ENCODE measurements at places on chromosomes 6 and 20.

GRCh38 chr20:17935186-17935585, 33.4 kb downstream of the SNX5 start:
- no peak for DNase-seq

GRCh38 chr6:78952362-78952761, 85.0 kb downstream of the IRAK1BP1 start:
- no peak for DNase-seq

DNA sequence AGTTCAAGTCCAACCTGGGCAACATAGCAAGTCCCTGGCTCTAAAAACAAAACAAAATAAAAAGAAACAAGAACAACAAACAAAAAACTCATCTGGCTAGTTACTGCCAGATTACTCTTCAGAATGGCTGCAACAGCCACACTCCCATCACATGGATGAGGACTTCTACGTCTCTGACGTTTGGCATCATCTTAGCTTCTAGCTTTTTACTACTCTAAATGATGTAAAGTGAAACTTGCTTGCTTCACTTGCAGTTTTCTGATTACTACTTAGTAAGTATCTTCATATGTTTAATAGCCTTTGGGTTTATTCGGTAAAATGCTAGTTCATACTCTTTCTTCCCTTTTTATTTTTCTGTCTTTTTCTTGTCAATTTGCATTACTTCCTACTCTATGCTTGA, 161.1 kb upstream of the CARMIL1 start:
- DNase-seq, result no peak

DNA sequence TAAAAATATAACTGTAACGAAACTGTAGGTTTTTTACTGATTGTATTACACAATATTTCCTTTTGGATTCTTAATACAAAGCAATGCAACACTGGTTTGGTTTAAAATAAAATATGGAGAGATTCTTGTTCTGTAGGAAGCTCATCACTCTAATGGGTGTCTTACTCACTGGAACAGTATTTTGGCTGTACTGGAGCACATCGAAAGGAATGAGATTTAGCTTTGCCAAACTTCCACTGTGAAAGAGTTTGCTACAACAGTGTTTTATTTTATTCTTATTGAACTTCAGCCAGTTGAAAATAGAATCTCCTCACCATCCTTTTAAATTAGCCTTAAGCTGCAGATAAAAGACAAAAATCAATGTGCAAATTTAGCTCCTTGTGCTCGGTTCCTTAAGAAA, 230.7 kb upstream of the QKI start:
- no peak for DNase-seq

DNA sequence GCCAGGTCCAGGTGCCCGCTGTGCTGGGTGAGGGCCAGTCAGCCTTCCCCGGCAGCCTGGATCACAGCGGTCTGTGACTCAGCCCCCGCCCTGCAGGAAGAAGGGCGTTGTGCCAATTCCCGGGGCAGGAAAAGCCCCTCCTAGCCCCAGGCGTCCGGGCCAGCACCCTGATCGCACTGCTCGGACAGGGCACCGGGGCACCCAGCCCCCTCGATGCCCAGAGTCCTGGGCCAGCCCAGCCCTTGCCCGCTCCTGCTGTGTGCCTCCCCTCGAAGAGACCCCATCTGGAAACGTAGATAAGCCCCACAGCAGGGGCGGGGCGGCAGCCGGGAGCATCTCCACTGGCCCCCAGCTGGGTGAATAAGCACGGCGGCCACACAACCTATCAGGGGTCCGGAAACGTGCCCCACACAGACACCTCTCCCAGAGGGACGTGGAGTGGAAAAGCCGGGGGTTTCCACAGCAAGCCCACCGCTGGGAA, 9.9 kb downstream of the LAMA5 start:
- DNase-seq, result no peak

GRCh38 chr6:162576016-162576415, 151.6 kb downstream of the PRKN start:
- no peak for DNase-seq

GRCh38 chr6:65289491-65289890, 417.5 kb downstream of the EYS start:
- DNase-seq, result no peak

GRCh38 chr20:51613580-51613979, 71.1 kb upstream of the NFATC2 start:
- no peak for DNase-seq

DNA sequence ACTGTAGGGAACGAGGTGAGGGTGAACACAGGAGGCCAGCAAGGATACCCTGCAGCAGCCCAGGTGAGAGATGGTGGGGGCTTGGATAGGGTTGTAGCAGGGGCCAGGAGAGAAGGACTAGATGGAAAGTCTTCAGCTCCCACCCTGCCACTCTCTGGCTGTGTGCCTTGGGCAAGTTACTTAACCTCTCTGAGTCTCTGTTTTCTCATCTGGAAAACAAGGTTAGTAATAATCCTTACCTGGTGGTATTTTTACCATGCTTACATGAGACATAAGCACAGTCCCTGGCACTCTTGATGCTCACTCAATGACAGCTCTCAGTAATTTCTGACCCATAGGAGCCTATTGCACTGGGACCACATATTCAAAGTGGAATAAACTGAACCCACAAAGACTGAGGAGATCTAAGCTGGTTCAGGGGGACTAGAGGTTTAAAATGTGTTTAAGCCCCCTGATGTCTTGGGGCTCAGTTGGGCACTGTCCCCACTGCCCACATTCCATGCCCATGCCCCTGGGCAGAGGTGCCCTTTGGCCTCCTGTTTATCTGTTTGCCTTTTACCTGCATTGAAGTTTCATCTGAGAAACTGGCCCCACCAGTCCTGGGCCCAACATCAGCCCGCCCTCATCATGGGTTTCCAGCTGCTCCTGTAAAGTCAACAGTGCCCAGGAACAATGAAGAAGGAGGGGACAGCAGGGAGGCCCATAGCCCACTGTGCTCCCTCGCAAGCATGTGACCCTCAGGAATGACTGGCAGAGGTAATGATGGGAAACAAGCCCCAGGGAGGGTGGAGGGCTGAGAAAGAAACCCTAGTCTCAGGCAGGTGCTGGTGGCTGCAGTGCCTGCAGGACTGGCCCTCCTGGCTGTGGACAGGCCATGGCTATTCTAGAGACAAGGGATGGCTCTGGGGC, 104.0 kb downstream of the VEGFA start:
- DNase-seq, result no peak

DNA sequence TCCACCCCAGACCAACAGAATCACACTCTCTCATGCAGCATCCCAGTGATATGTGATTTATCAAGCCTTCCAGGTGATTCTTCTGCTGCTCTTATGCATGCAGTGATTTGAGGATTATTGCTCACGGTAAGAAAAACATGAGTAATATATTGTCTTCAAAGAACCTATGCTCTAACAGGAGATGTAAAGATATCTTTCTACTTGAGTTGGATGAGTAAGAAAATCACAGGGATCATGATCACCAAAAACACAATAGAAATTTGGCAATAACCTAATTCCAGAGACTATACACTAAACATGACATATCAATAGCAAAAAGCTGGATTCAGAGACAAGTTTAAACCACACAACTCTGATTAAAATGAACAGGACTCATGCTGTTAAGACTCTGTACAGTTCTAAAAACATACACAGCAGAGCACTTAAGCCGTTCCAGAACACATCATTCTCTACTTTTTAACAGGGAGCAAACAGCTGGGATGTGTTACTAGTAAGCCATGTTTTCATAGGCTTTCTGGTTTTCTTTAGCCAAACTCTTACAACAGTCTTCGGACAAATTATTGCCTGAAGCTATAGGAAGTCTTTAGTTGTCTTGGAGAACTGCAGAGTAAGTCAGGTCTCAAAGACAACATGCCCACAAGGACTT, 568.6 kb downstream of the HAO1 start:
- no peak for DNase-seq

DNA sequence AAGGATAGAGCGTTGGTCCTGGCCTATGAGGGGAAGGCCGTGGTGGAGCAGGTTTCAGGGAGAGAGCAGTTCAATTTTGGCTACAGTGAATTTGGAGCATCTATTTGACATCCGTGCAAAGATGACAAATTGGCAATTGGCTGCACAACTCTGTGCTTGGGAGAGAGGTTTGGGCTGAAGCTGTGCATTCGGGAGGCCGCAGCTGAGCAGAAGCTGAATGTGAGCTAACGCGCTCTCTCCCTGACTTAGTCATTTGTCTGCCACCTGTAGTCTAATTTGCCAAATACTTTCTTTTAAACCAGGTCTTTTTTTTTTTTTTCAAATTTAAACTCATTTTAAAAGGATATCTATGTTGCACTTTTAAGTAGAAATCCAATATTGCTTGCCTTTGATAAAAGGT, 78.8 kb downstream of the PHACTR3 start:
- DNase-seq, result no peak

DNA sequence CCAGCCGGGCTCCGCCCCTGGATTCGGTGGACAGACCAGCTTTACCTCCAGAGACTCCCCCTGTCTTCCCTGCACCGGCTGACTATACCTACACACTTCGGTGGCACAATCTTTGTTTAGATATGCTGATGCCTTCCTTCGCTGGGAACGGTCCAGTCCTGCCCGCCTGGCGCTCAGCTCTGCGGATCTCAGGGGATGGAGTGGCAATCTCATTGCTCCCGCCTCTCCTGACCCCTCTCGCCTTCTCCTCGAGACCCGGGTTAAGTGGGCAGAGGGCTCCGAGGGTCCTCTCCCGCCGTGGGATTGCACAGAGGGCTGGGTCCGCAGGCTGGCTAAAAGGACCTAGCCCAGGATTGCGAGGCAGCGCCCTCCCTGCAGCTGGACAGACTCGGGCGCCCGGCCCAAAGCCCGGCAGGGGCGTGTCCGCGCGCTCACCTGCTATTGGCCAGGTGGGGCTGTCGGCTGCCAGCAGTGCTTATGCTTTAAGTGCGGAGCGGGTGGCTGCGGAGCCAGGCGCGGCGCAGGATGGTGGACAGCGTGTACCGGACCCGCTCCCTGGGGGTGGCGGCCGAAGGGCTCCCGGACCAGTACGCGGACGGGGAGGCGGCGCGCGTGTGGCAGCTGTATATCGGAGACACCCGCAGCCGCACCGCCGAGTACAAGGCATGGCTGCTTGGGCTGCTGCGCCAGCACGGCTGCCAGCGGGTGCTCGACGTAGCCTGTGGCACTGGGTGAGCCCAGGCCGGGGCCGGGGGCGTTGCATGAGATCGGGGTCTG, at the start of gene GNMT:
GNMT (plus strand) TSS at position 512 of the 777 bp plus-strand sequence; CDS start at position 526, 14 bp downstream.
- DNase-seq, result peak; percentile 34

DNA sequence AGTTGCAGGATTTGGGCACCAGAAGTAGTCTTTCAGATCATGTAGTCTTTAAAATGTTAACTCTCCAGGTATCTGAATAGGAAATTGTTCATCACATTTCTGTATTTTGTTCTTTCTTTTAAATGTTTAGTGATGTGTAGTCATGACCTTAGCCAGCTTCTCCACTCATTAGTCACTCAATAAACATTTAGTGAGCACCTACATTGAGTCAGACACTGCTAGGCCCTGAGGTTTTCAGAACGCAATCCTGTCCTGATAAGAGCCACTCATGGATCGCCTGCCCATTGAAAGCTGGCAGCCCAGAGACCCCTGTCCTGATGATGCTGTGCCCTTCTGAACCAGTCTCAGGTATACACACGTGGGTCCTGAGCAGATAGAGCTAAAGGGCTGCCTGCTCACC, 163.4 kb upstream of the HEY2 start:
- DNase-seq, result no peak

DNA sequence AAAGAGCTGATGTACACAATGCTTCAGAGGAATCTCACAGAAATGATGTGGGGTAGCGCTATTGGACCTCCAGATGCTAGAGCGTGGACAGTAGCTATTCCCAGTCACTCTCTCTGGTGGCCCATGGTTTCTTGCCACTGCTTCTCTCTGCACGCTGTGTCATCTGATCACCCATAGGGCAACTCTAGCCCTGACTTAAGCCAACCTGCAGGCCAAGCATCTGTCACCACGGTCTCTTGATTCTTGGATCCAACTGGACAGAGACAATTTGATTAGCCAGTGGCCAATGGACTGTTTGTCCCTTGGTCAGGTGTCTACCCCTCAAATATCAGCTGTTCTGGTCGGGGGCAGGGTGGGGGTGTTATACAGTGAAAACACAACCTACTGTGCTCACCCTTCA, 42.4 kb upstream of the TRAF3IP2 start:
- DNase-seq, result no peak

DNA sequence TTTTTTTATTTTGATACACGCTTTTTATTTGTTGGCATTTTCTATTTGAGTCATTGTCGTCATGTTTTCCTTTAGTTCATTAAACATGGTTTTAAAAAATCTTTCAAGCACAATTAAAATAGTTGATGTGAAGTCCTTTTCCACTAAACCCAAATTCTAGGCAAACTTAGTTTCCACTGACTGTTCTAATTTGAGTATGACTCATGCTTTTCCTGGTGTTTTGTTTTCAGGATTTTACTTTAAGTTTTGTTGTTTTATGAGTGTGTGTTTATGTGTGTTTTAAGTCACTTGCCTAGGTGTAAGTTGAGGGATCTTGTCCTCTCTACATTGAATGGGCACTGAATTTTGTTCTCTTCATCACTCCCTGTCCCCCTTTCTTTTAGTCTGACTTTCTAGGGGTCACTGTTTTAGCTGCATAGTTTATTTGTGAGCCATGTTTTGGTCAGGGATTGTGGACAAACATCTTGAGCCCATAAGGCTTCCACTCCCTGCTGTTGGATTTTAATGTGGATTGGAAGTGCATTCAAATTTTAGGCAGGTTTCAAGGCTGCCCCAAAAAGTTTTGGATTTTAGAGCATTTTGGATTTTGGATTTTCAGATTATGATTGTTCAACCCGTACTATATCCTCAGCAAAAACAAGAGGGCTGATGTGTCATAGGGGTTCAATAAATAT, 94.8 kb downstream of the CDYL start:
- no peak for DNase-seq

DNA sequence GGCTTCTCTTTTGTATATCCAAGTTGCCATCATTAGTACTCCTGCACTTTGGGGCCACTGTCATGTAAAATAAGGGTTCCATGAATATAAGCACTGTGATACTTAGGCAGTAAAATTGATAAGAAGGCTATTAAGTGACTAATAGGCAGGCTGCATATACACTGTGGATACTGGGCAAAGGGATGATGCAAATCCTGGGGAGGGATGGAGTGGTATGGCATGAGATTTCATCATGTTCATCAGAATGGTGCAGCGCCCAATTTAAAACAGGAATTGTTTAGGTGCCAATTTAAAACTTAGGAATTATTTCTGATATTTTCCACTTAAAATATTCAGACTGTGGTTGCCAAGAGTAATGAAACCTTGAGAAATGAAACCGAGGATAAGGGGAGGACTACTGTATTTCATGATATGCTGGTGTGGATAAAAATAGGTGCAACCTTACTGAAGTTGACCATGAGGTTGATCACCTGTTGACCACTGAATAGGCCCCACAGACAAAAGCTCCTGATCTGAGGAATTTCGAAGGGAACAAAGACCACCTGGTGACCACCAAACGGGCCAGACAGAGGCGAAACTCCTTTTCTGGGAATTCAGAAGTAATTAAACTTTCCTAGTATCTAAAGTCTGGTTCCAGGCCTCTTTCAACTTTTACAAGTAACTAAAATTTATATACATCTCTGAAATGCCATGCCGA, 4.9 kb upstream of the TRIM39 start:
- DNase-seq, result no peak

- no peak for DNase-seq
Measured at GRCh38 chr6:53795340-53795701, 516 bp downstream of the LRRC1 start.

- peak; percentile 52 for DNase-seq
Measured at GRCh38 chr20:1215386-1216170, 10.3 kb upstream of the RAD21L1 start.

GRCh38 chr20:25439328-25439727, 31.9 kb downstream of the GINS1 start:
- no peak for DNase-seq
